Astrocyte (in vitro differentiated cells and primary cell): ENCODE measurements at places on chromosomes 3 and 15. TPM values are rescaled to one million over a fixed set of nuclear protein-coding genes. Genes with fewer than 3 reads are reported as not detected.

The CELSR3 gene
- 8.6 and 10.2 TPM in 2 replicates for total RNA-seq

The AMIGO3 gene
- total RNA-seq, result 0.16 TPM in 1 of 2 replicates, not detected in the other

The SH2D7 gene
- total RNA-seq, result not detected in 2 replicates

The CFAP100 gene
- not detected in 2 replicates for total RNA-seq

The RETNLB gene
- total RNA-seq, result not detected in 2 replicates

The TMEM207 gene
- total RNA-seq, result not detected in 2 replicates

The GOLGA6B gene
- 0.36 TPM in 1 of 2 replicates, not detected in the other for total RNA-seq

The CCR2 gene
- total RNA-seq, result not detected in 2 replicates

The MYO1E gene
- total RNA-seq, result 227 and 244 TPM in 2 replicates

The GRK7 gene
- not detected in 2 replicates for total RNA-seq

The CHL1 gene
- total RNA-seq, result not detected in 2 replicates

The SPESP1 gene
- total RNA-seq, result not detected in 2 replicates

The CEP97 gene
- 10.1 and 11.5 TPM in 2 replicates for total RNA-seq

The C3orf70 gene
- total RNA-seq, result 5.7 and 8.2 TPM in 2 replicates

The PYDC2 gene
- total RNA-seq, result not detected in 2 replicates

The ADCY5 gene
- total RNA-seq, result 1.2 and 1.5 TPM in 2 replicates

The SACM1L gene
- 39.4 and 41.2 TPM in 2 replicates for total RNA-seq

The LCTL gene
- 12.8 and 13.2 TPM in 2 replicates for total RNA-seq

The CCR8 gene
- not detected in 2 replicates for total RNA-seq

The CAMKV gene
- 0.22 and 0.45 TPM in 2 replicates for total RNA-seq

The GOLGA6L4 gene
- 3.3 and 4.6 TPM in 2 replicates for total RNA-seq

The RTP1 gene
- not detected in 2 replicates for total RNA-seq

The LRTM1 gene
- not detected in 2 replicates for total RNA-seq

The COL8A1 gene
- 118 and 123 TPM in 2 replicates for total RNA-seq

The EPB42 gene
- total RNA-seq, result not detected in 2 replicates

The TNFSF10 gene
- total RNA-seq, result 1.8 and 6.1 TPM in 2 replicates

The AADACL2 gene
- not detected in 2 replicates for total RNA-seq

The SEMA3B gene
- total RNA-seq, result 4.9 and 5.9 TPM in 2 replicates

The MAP1A gene
- total RNA-seq, result 138 and 142 TPM in 2 replicates

The STARD5 gene
- total RNA-seq, result 5.5 and 5.8 TPM in 2 replicates

The BNC1 gene
- total RNA-seq, result 9.3 and 13.7 TPM in 2 replicates

The TUSC7 gene
- not detected in 2 replicates for total RNA-seq

The GABRR3 gene
- not detected in 2 replicates for total RNA-seq

The LDHAL6B gene
- total RNA-seq, result not detected in 2 replicates

The ZMYND10 gene
- 0.39 and 0.55 TPM in 2 replicates for total RNA-seq

The PCCB gene
- 41.3 and 41.6 TPM in 2 replicates for total RNA-seq

The CPB1 gene
- total RNA-seq, result not detected in 2 replicates

The GPR149 gene
- total RNA-seq, result not detected in 2 replicates

The MUC13 gene
- not detected in 2 replicates for total RNA-seq

The HOMER2 gene
- total RNA-seq, result 12.2 and 16.6 TPM in 2 replicates

The FANCD2 gene
- total RNA-seq, result 2.8 and 3.7 TPM in 2 replicates

The MYZAP gene
- 0.41 TPM in 1 of 2 replicates, not detected in the other for total RNA-seq

The KNL1 gene
- total RNA-seq, result 2.0 and 3.3 TPM in 2 replicates

The SCAANT1 gene
- total RNA-seq, result not detected in 2 replicates

The PLCB2 gene
- 1.7 and 3.7 TPM in 2 replicates for total RNA-seq

The MRAS gene
- 55.4 and 81.8 TPM in 2 replicates for total RNA-seq

The ANKRD63 gene
- not detected in 2 replicates for total RNA-seq

The SPINT1 gene
- total RNA-seq, result 30.1 and 40.3 TPM in 2 replicates

The C3orf85 gene
- not detected in 2 replicates for total RNA-seq

The CNTN3 gene
- 0.50 and 0.91 TPM in 2 replicates for total RNA-seq

The CLRN1 gene
- total RNA-seq, result not detected in 2 replicates

The RARRES1 gene
- 1.2 and 3.2 TPM in 2 replicates for total RNA-seq

The CHRFAM7A gene
- total RNA-seq, result 0.64 and 1.8 TPM in 2 replicates

The CLDND1 gene
- 104 and 109 TPM in 2 replicates for total RNA-seq

The GPR62 gene
- not detected in 2 replicates for total RNA-seq

The SYNPR gene
- total RNA-seq, result 0.27 TPM in 1 of 2 replicates, not detected in the other

The ISL2 gene
- 1.3 and 2.1 TPM in 2 replicates for total RNA-seq

The BCL2A1 gene
- total RNA-seq, result not detected in 2 replicates

The SLC28A2 gene
- not detected in 2 replicates for total RNA-seq
